ENCODE measurements at places on chromosomes 2 and 18.
A peak's percentile ranks its signal among the peaks of the same experiment; 100 is the strongest.

DNA sequence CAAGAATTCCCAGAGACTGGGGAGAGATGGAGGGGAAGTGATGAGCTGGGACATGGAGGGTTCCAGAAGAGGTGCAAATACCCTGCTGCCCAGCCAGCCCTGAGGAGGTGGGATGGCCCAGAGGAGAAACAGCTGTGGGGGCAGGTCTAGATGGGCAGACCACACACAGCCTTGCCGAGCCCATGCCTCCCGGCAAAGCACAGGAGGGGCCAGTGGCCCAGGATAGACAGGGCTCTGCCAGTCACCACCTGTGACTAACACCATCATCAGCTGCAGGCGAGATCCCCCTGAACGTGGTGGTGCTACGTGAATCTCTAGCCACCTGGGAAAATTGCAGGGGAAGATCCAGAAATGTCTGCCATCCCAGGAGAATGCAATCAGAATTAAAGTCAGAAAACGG lies 39.4 kb downstream of the SCTR start:
- no peak for DNase-seq

- no peak for DNase-seq
Observed at GRCh38 chr2:233789554-233789953, 11.4 kb downstream of the MROH2A start.

DNA sequence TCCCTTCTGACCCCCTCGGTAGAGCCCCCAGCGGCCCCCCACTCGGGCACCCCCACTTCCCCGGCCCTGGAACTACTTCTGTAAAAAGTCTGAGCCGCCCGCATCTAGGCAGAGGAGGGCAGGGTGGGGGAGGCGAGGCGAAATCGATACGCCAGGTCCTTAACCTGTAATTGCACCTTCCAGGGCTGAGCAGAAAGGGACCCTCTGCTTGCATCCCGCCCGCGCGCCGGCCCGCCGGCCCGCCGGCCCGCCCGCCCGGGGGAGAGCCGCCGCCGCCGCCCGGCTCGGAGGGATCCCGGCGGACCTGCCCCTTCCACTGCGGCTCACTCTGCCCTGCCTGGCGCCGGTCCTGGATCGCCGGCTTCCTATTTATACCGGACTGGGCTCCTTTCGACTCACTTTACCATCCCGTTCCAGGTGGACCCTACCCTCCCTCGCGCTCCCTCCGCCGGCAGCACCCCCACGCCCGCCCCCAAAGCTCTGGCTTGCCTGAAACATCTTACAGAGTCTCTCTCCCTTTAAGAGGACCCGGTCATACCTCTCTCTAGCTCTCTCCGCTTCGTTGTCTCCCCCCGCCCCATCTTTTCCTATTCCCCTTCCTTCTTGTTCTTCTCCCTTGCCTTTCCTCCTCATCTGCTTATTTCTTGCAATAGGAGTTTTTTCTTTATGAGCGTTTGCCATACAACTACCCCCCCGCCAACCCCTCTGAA lies 797 bp downstream of the KLHL14 start:
- DNase-seq, result no peak

DNA sequence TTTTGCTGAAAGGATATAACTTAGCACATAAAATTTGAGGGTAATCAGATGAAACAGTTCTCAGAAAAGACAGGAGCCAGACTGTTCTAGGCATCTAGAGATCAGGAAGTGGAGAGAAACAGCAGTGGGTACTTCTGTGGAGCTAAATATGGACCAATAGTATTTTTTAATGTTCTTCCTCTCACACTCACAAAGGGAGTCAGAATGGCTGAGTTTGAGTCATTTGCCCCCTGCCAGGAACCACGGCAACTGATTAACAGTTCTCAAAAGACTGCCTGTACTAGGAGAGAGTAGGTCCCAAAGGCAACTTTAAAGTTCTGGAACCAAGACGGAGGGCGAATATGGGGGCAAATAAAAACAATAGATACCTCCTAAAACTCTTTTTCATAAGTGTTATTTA lies 107.5 kb downstream of the GULP1 start:
- DNase-seq, result no peak

DNA sequence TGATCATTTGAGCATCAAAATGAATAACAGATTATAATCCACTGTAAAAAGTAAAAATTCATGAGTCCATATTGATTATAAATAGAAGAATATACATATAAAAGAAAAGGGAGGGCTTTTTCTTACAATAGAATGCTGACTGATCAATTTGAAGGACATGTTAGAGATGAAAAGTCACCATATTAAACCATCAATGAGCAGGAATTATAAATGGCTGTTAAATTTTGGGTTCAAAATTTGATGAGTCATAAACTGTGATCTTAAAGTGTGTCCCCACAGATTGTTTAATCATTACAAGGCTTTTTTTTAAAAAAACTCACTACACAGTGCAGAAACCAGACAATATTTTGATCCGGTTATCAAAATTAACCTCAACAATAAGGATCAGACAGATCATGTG lies 434.5 kb downstream of the BCL11A start:
- no peak for DNase-seq

DNA sequence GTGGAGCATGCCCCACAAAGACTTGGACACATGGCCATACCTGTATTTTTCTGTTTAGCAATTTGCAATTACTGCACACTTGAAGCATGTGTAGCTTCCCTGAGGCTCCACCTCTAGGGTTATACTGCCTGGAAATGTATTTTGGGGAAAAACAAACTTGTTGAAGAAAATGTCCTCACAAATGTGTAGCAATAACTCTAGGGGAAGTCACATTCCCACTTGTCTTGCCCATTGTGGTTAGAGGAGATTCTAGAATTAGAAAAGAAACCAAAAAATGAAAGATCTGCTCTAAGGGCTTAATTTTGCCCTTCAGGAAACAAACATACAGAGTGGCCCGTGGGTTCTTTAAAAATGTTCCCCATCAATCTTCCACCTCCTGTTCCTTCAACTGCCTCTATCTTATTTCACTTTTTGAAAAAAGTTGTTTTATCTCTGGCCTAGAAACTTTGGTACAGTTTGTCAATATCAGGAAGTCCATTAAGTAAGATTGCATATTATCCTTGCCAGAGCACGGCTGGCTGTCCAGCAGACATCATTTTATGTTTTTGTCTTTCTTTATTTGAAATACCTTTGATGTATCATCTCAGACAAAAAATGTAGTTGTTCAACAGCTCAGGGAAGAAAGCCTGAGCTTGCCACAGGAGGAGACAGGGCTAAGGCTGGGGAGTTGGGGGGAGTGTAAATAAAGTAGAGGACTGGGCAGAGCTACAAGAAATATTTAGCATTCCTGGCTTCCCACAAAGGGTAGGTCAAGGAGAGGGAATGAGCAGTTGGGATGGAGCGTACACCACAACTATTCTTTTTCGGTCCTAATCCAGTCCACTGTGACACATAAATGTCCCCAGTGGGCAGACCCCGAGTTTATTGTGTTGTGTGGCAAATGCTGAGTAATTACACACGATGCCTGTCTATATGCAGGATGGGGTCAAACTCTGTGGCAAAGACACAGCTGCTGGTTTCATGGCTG lies 96.8 kb upstream of the CDC42EP3 start:
- DNase-seq, result no peak

DNA sequence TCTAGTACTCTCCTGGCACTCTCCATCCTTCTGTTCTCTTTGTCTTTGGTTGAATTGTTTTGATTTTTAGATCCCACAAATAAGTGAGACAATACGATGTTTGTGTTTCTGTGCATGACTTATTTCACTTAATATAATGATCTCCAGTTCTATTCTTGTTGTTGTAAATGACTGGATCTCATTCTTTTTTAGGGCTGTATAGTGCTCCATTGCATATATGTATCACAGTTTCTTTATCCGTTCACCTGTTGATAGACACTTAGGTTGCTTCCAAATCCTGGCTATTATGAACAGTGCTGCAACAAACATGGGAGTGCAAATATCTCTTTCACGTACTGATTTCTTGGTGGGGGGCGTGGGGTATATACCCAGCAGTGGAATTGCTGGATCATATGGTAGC lies 245.0 kb downstream of the ADCYAP1 start:
- no peak for DNase-seq

DNA sequence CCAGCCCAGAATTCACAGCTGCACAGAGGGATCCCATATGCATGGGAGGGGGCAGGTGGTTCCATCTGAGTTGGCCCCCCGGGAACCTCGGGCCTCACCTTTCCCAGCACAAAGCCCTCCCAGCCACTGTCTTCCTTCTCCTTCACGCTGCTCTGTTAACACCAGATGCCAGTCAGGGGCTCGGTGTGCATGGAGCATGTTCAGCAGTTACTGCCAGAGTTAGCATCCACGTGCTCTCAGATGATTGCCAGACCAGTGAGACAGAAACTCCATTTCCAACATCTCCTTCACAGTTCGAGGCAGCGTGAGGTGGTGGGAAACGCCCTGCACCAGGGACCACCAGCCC lies 101.0 kb downstream of the PTGR3 start:
- DNase-seq, result no peak

DNA sequence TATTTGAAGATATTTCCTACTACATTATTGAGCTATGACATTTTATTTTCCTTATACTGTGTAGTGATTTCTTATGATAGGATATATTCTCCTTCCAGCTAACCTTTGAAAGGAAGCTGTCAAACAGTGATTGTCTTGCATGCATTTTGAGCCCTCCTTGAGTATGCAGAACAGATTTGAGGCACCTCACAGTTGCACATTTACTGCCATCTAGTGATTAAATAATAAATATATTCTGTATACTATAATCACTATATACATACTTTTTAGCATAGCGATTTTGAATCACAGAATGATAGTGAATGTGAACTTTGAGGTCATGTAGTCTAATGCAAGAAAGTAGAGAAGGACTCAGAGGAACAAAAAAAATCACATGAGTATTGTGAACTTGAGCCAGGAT lies 268.4 kb upstream of the CDH19 start:
- DNase-seq, result no peak

GRCh38 chr2:34979148-34979547 lies 1376.4 kb upstream of the CRIM1 start:
- no peak for DNase-seq

DNA sequence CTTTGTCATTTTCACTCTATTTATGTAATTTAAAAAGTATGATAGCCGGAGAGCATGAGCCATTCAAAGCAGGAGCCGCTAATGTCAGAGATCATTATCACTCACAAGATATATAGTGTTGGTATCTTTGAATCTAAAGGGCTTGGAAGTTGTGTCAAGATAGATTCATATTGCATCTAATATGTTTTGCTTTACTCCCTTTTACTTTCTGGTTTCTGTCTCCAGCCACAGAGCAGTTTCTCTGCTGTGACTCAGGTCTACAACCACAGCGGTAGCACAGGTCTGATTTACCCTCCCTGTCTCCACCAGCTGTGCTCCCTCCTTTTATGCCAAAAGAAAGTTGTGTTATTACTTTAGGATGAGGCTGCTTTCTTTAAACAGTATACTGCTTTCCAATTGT lies 424.0 kb downstream of the ARHGAP15 start:
- DNase-seq, result no peak

GRCh38 chr2:202763916-202764315 lies 107.7 kb downstream of the ICA1L start:
- no peak for DNase-seq

DNA sequence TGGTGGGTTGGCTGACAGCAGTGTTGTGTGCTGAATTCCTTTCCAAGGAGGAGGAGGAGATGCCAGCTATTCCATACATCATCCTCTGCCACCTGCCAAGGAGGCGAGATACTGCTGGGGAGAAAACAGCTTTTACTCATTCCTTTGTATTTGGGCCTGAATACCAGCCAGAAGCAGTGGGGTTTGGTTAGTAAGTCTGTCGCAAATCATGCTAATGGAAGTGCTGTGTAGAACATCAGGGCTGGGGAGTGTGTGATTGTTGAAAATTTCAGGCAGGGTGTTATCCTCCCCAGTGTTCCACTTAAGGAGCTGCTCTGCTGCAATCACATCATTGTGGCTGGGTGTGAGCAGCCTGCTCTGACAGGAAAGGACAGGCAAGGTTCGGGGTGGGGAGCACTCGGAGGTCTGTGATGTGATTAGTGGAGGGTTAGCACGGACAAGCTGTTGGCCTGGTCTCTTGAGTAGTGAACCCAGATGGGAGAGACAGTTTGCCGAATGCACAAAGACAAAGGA lies 128.2 kb upstream of the DLX2 start:
- peak; percentile 47 for DNase-seq

DNA sequence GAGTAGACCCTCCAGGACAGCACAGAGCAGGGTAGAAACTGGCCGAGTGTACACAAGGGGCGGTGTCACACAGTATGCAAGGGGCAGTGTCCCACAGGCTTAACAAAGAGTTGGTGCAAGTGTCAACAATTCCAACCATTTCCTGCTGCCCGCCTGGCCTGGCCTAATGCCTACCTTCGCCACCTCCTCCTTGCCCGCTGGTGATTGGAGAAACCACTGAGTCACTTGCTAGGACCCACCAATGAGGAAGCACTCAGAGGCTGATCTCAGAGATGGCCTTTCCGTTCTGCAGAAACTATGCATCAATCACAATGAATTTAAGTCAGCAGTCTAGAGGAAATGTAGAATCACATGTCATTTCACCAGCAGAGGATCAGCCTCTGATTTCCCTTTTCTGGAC lies 263.3 kb upstream of the PKDCC start:
- no peak for DNase-seq

DNA sequence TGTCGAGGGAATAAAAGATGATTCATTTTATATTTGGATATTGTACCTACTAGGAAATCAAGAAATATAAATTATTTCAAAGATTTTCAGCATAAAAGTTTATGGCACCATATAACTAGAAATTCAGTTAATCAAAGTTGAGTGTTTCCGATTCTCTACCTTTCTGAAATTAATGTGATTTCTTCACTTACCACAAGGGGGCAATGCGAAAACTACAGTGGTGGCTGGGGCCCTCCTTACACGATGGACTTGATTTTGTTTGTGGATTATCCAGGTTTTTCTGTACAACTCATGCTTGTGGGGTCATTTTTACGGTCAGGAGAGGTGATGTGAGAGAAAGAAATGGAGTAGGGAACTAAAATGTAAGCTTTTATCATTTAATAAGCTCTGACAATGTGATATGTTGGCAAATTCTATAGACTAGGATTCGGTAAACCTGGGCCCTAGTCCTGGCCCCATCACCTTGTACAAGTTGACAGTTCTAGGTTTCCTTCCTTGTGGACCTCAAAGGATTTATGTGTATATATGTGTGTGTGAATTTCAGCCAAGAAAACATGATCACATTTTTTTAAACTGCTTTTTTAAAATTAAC lies 47.6 kb downstream of the G6PC2 start:
- DNase-seq, result no peak

DNA sequence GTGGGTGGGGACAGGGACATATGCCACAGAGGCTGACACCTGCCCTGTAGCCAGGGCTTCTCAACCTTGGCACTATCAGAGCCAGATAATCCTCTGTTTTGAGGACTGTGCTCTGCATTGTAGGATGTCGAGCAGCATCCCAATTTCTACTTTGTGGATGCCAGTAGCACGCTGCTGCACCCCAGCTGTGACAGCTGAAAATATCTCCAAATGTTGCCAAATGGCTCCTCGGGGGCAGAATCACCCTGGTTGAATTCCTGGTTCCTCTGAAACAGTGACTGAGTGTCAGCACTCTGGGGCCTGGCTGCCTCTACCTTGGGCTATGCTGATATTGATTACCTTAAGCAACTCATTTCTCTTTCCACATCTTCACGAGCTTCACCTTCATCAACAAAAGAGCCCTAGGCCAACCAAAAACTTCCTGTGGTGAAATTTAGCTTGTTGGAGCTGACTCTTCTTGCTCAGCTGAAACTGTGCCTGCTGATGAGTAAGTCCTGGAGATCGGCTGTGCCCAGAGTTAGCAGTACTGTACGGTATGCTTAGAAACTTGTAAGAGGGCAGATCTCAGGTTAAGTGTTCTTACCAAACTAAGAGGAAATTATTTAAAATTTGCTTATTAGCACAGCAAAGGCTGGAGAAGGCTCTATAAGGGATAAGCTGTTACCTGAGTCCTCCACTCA lies 138.1 kb downstream of the SEPTIN10 start:
- DNase-seq, result no peak
